Bronchial epithelial cell (primary cell): ENCODE measurements at places on chromosomes 11 and 22. TPM values are rescaled to one million over a fixed set of nuclear protein-coding genes. Genes with fewer than 3 reads are reported as not detected.
A peak's percentile ranks its signal among the peaks of the same experiment; 100 is the strongest.

DNA sequence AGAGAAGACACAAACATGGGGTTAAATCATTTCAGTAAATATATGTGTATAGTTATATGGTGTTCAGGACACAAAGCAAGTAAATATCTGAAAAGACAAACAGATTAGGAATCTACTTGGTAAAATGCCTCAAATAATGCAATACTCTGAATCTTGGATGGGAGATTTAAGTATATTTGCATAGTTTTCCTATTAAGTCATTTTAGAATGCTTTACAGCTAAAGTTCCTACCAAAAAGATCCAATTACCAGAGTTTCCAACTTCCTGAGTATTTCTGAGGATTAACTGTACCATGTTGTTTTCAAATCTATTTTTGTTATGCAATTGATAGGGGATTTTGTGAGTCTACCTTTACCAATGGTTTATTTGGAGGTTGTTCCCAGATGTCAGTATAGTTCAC, 424.4 kb upstream of the CCDC179 start:
- peak; percentile 16 for DNase-seq

GRCh38 chr11:114447444-114447843, 8.2 kb downstream of the REXO2 start:
- no peak for DNase-seq

DNA sequence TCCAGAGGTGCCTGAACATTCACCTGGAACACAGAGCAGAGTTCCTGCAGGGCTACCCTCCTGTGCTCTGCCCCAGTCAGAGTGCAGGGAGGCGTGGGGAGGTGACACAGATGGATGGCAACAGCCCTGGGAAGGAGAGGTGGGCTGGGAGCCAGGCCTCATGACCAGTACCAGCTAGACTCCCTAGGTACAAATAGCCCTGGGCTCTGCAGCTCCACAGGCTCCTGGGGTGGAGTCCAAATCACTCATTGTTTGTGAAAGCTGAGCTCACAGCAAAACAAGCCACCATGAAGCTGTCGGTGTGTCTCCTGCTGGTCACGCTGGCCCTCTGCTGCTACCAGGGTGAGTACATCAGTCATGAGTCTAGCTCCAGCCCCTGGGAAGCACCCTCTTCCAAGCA, at the start of gene SCGB1D2:
Gene SCGB1D2, plus strand, starts transcription at position 219 of the 400 bp plus-strand sequence. Its CDS starts 69 bp downstream, at position 288.
- peak; percentile 44 for DNase-seq

DNA sequence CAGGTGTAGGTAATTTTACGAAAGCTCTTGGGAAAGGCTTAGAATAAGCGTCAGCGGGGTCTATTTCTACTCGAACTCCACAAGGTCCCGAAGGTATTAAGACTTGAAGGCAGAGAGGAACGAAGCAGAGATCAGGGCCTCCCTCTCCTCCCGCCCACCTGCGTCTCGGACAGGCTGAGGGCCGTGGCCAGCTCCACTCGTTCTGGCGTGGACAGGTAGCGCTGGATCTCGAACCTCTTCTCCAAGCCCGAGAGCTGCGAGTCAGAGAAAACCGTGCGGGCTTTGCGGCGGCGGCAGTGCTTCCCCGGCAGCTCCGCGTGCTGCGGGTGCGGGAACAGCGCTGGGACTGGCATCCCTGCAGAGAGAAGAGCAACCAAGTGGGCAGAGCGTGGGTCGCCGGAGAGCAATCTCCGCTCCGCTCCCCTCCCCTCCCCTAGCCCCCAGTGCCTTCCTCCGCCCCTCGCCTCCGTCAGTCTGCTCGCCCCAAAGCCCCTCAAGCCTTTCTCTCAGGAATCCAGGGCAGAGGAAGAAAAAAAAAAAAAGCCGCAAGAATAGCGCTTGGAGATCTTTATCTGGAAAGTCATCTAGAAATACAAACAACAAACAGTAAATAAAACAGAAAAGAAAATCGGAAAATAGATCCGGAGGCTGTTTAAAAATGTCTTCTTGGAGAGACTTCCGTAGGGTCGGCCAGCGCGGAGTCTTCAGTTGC, 2.4 kb downstream of the BSX start:
- no peak for DNase-seq

DNA sequence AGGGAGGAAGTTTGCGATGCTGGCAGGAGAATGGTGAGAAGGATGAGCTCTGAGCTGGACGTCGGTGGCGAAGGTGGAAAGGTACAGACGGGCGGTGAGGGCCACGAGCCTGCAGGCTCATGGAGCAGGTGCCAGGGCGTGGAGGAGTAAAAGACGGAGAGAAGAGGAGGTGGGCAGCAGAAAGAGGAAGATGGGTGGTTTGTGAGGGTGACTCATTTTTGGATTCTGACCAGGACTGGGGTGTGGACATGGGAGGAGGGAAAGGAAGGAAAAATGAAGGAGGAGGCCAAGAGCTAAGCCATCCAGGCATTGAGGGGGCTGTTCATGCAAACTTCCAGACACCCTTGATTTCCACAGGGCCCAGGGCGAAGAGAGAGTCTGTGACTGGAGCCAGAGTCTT, 3.5 kb downstream of the ZDHHC24 start:
- DNase-seq: peak; percentile 12

- DNase-seq: no peak
Observed at GRCh38 chr11:93166862-93167261, 30.9 kb downstream of the SLC36A4 start.

- peak; percentile 67 for DNase-seq
Observed at GRCh38 chr11:128525411-128526243, 61.7 kb downstream of the ETS1 start.

- DNase-seq: no peak
Observed at GRCh38 chr22:29255064-29255621, 12.6 kb downstream of the RHBDD3 start.

DNA sequence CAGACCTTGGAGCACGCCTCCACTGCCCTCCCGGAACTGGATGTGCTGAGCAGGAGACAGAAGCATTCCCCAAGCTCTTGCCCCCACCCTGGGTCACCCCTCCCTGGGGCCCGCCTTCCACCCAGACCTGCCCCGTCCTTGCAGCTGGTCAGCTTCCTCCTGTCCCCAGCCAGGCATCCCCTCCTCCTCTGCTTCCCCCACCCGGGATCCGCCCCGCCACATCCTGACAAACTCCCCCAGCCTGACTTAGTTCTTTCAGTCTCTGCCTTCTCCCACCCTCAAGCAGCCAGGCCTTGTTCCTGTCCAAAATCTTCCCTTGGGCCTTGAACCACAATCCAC, 1.1 kb upstream of the PLXNB2 start:
- DNase-seq: no peak

- DNase-seq: no peak
Observed at GRCh38 chr22:41240377-41241132, at the start of gene CHADL. TSS of gene CHADL (minus strand) at chr22:41240931. CDS start at chr22:41240881, 50 bp downstream.

- DNase-seq: peak; percentile 95
Observed at GRCh38 chr22:38981992-38982927, at the start of gene APOBEC3B. TSS of gene APOBEC3B (plus strand) at chr22:38982347. CDS start at chr22:38982454, 107 bp downstream.

DNA sequence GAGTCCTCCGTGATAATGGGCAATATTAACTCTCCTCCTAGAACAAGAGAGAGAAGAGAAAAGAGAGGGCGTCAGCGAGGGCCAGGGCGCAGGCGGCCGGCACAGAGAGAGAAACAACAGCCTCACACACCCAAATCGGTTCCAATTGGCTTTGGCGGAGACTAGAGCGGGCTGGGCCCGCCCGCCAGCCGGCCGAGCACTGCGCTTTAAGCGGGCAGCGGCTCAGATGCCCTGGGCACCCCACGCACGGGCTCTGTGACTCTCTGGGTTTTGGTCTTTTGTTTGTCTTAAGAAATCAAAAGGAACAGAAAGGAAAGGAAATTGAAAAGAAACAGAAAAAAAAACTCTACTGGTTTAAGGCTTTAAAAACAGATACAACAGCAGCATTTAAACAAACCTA, 17.0 kb downstream of the SLC22A12 start:
- DNase-seq: peak; percentile 1

DNA sequence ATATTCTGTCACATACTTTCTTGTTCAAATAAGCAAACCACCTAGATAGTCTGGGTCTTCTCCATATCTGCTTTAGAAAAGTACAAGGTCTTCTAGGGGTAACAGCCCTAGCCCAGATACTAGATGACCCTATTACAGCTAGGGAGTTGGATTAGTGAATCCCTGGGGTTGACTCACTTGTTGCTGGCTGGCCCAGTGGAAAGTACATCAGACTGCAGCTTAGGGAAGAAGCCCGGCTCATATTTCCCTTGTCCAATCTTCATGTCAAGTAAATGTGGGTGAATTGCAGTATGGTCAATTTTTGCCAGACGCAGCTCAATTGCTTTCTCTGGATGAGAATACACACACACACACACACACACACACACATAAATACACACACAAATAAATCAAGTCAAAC, 79.1 kb upstream of the SCUBE2 start:
- DNase-seq: peak; percentile 27

DNA sequence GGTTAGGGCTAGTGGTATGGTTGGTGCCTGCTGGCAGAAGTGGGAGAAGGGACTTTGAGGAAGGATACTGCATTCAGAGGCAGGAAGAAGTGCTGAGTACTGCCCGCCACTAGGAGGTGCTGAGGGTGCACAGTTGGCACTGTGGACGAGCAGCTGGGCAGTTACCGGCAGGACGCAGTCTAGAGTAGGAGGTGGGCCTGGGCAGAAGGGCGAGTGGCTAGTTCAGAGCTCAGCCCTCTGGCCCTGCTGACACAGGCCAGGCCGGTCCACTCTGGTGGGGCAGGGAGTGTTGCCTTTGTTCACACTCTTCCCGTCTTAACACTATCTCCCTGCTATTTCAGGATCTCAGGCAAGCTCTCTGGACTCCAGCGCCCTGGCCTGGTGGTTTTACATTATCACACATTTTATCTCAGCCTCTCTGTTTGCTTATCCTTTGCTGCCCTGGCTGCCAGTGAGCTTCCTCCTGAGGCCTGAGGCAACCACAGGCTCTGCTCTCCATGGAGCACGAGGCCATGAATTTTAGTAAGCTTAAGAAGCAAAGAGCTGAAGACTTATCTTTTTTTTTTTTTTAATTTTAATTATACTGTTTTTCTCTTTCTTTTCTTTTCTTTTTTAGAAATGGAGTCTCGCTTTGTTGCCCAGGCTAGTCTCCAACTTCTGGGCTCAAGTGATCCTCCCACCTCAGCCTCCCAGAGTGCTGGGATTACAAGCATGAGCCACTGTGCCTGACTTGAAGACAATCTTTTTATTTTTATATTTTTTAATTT, 26.9 kb downstream of the SNAP29 start:
- peak; percentile 75 for DNase-seq

DNA sequence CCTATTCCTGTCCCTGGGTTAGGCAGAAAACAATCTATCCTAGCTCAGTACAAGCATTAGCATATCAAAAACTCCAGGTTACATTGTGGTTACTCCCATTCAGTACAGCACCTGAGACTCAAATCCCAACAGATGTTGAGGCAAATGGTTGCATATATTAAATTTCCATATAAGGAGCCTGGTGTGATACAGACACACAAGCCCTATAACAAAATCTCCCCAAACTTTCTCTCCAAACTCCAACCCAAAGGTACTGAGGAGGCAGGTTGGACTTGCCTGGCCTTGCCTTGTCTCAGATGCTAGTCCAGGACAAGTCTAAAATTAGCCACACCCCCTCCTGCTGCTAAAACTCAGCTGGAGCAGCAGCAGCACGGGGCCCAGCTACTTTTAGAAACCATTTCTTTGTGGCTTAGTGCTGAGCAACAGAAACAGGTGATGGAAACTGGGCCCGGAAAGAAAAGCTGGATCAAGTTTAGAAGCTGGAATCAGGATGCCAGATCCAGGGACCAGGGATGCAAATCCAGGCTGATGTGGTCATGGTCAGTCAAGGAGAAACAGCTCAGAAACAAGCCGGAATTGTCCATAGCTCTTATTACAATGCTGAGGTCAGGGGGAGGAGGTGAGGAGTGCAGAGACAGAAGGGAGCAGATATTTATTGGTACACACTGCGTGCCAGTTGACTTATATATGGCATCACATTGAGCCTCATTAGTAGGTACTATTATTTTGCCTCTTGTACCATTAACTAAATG, 73.7 kb upstream of the AMOTL1 start:
- peak; percentile 78 for DNase-seq

DNA sequence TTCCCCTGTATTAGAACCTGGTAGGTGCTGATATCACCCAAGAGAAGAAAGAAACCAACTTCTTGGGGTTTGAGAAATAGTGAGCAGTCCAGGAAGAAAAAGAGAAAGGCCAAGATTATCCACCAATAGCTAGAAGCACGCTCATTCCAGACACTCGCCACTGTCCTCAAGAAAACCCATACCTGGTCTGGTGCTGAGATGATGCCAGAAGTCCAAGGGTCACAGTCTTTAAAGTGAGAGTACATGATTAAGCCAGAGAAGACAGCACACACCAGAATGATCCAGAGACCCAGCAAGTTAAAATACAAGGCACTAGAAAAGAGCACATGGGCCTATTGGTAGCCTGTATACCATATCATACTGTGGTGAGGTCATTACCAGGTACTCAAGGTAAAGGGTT, 23.6 kb downstream of the SLC5A12 start:
- no peak for DNase-seq

- no peak for DNase-seq
Observed at GRCh38 chr22:43861529-43861928, 784 bp downstream of the SULT4A1 start.

- no peak for DNase-seq
Observed at GRCh38 chr11:3617990-3618389, 23.8 kb downstream of the ART5 start.

DNA sequence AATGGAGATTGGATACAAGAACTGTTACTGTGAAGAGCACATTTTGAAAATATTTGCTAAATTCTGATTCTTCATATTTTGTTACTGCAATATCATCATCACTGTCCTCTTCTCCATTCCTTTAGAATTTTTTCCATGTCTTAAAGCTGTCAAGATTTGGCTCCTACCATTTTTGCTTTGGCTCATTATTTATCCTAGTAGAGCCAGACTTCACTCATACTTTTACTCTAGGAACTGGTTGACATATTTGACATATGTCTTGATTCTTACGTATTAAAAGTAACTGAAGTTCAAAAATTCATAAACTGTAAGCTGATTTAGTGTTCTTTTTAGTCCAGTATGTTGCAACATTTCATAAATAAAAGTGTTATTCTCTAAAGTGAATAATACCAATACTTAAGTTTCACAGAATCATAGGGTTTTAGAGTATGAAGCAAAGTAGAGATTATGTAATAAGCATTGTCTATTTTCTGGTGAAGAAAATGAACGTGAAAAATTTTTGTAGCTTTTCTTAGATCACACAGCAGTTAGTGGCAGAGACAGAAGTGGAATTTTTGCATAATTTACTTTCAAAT, 225.6 kb downstream of the TMEM135 start:
- no peak for DNase-seq

- DNase-seq: no peak
Observed at GRCh38 chr11:77801477-77801876, 19.0 kb downstream of the RSF1 start.

GRCh38 chr11:34774604-34775003, 141.6 kb downstream of the APIP start:
- no peak for DNase-seq

HEPHL1 gene
- total RNA-seq: 0.26 and 0.51 TPM in 2 replicates

TEX54 gene
- not detected in 2 replicates for total RNA-seq

OR10G7 gene
- total RNA-seq: not detected in 2 replicates

F2 gene
- total RNA-seq: 0.26 and 0.38 TPM in 2 replicates

YAP1 gene
- 151 and 152 TPM in 2 replicates for total RNA-seq

OTOG gene
- not detected in 2 replicates for total RNA-seq

ADAMTS8 gene
- not detected in 2 replicates for total RNA-seq

C22orf42 gene
- total RNA-seq: not detected in 2 replicates

KRTAP5-1 gene
- total RNA-seq: not detected in 2 replicates

CDCA5 gene
- total RNA-seq: 0.26 and 0.53 TPM in 2 replicates
